Smooth muscle cell of the pulmonary artery (primary cell): ENCODE measurements at places on chromosomes 2 and 18. TPM values are rescaled to one million over a fixed set of nuclear protein-coding genes. Genes with fewer than 3 reads are reported as not detected.

Gene CHRNG
- total RNA-seq, result not detected in 2 replicates

Gene CTDP1
- 21.5 and 25.7 TPM in 2 replicates for total RNA-seq

Gene AMER3
- not detected in 2 replicates for total RNA-seq

Gene MYL1
- total RNA-seq, result not detected in 2 replicates

Gene DPYSL5
- not detected in 2 replicates for total RNA-seq

Gene SFT2D3
- total RNA-seq, result 4.2 and 4.7 TPM in 2 replicates

Gene DUSP19
- 4.3 and 7.6 TPM in 2 replicates for total RNA-seq

Gene CPLX4
- not detected in 2 replicates for total RNA-seq

Gene OSBPL1A
- 29.3 and 38.6 TPM in 2 replicates for total RNA-seq

Gene SLC9A2
- not detected in 2 replicates for total RNA-seq

Gene MC4R
- not detected in 2 replicates for total RNA-seq

Gene SH2D6
- total RNA-seq, result 0.36 TPM in 1 of 2 replicates, not detected in the other

Gene TMEM178A
- 0.86 and 1.2 TPM in 2 replicates for total RNA-seq

Gene FSHR
- total RNA-seq, result not detected in 2 replicates

Gene KCNJ13
- not detected in 2 replicates for total RNA-seq

Gene RGPD4
- total RNA-seq, result under 0.01 TPM in 1 of 2 replicates, not detected in the other

Gene IL37
- total RNA-seq, result not detected in 2 replicates

Gene MYO7B
- total RNA-seq, result 0.10 and 0.13 TPM in 2 replicates

Gene NXPH2
- total RNA-seq, result 0.33 and 0.52 TPM in 2 replicates

Gene NCL
- 148 and 236 TPM in 2 replicates for total RNA-seq

Gene TFPI
- total RNA-seq, result 150 and 489 TPM in 2 replicates

Gene TNFRSF11A
- total RNA-seq, result 1.8 and 3.8 TPM in 2 replicates

Gene XIRP2
- not detected in 2 replicates for total RNA-seq

Gene CNDP1
- total RNA-seq, result not detected in 2 replicates

Gene LYPD6
- total RNA-seq, result 0.07 TPM in 1 of 2 replicates, not detected in the other

Gene PRKAG3
- total RNA-seq, result 0.10 and 0.52 TPM in 2 replicates

Gene SERPINB11
- not detected in 2 replicates for total RNA-seq

Gene ZNF236
- 10.4 and 11.1 TPM in 2 replicates for total RNA-seq

Gene PMAIP1
- 2.1 and 4.4 TPM in 2 replicates for total RNA-seq

Gene ACTG2
- 32.7 and 43.4 TPM in 2 replicates for total RNA-seq

Gene SGO2
- 2.4 and 5.1 TPM in 2 replicates for total RNA-seq

Gene ALK
- 0.07 TPM in 1 of 2 replicates, not detected in the other for total RNA-seq

Gene SNRNP200
- 77.9 and 84.9 TPM in 2 replicates for total RNA-seq

Gene RNU2-63P
- total RNA-seq, result not detected in 2 replicates

Gene FKBP1B
- 6.8 and 7.9 TPM in 2 replicates for total RNA-seq

Gene ABCG8
- total RNA-seq, result not detected in 2 replicates

Gene GREB1L
- 0.85 and 1.0 TPM in 2 replicates for total RNA-seq

Gene RAPGEF4
- 3.8 and 5.0 TPM in 2 replicates for total RNA-seq

Gene ZNF892
- 5.2 and 5.5 TPM in 2 replicates for total RNA-seq

Gene ANKRD30BL
- not detected in 2 replicates for total RNA-seq

Gene CRIM1
- 576 and 578 TPM in 2 replicates for total RNA-seq

Gene DPP4
- total RNA-seq, result 39.1 and 50.5 TPM in 2 replicates

Gene GRHL1
- 0.20 and 0.33 TPM in 2 replicates for total RNA-seq

Gene ALKAL2
- not detected in 2 replicates for total RNA-seq

Gene TMEM169
- 0.26 and 0.83 TPM in 2 replicates for total RNA-seq

Gene IL36B
- total RNA-seq, result not detected in 2 replicates

Gene CFC1
- total RNA-seq, result not detected in 2 replicates

Gene REG3A
- not detected in 2 replicates for total RNA-seq
